Lower lobe of right lung (tissue), 2 donors: ENCODE measurements at places on chromosomes 11 and 22. TPM values are rescaled to one million over a fixed set of nuclear protein-coding genes. Genes with fewer than 3 reads are reported as not detected.
A peak's percentile ranks its signal among the peaks of the same experiment; 100 is the strongest.

Gene USH1C
- 0.30 TPM for total RNA-seq

Gene SLCO2B1
- total RNA-seq, result 332 TPM

Gene DDIAS
- 13.3 TPM for total RNA-seq

Gene MS4A6E
- total RNA-seq, result not detected

Gene RHOD
- total RNA-seq, result 12.2 TPM

Gene ANKK1
- total RNA-seq, result 0.41 TPM

Gene TAF1D
- 83.2 TPM for total RNA-seq

Gene KCNJ1
- 0.18 TPM for total RNA-seq

Gene MYEOV
- 1.2 TPM for total RNA-seq

GRCh38 chr11:45609337-45609736 is 56.1 kb downstream of the CHST1 start:
- H3K27ac ChIP-seq, result no peak overlapping the region
- H3K36me3 ChIP-seq, result no peaks in the 10 kb centered on the region
- no peak overlapping the region for H3K4me3 ChIP-seq
- H3K27me3 ChIP-seq, result peaks cover 6% of the 10 kb centered on the region
- no peak for DNase-seq

GRCh38 chr11:11309906-11310305 is 43.1 kb downstream of the CSNK2A3 start:
- DNase-seq, result no peak
- peaks cover 20% of the 10 kb centered on the region for H3K4me1 ChIP-seq
- H3K27me3 ChIP-seq, result no peaks in the 10 kb centered on the region
- H3K27ac ChIP-seq, result no peak overlapping the region
- peaks cover 4% of the 10 kb centered on the region for H3K36me3 ChIP-seq
- H3K4me3 ChIP-seq, result no peak overlapping the region

GRCh38 chr11:131841028-131841427 is 470.6 kb downstream of the NTM start:
- no peaks in the 10 kb centered on the region for H3K36me3 ChIP-seq
- no peaks in the 10 kb centered on the region for H3K27me3 ChIP-seq
- no peak for DNase-seq

DNA sequence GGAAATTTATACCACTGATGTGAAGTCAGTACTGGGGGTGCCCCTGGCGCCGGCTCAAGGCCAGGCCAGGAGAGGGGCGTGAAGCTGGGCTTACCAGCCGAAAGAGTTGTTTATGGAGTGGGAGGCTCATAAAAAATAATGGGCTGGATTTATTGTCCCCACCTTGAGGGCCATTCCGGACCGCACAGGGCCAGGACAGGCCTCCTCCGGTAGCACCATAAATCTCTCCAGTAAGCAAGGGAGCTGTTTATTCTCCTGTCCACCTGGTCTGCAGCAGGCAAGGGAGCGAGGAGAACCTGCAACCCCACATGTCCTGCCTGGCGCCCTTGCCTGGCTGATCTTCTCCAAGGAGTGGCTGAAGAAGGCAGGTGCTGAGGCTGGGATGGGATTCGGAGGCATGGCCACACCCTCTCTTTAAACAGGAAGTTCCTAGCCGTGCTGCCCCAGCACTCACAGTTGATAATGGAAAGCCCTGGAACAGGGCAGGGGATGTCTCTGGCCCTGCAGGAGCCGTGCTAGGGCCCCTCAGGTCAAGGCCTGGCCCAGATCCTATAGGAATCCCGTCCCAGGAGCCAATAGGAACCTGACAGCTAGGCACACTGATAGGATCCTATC is 65.1 kb downstream of the SCUBE1 start:
- no peak overlapping the region for H3K4me3 ChIP-seq
- no peaks in the 10 kb centered on the region for H3K27me3 ChIP-seq
- H3K4me1 ChIP-seq, result peaks cover under 1% of the 10 kb centered on the region
- H3K27ac ChIP-seq, result no peak overlapping the region

- no peaks in the 10 kb centered on the region for H3K36me3 ChIP-seq
- H3K4me3 ChIP-seq, result peak overlapping the region; percentile 87
- peaks cover 17% of the 10 kb centered on the region for H3K4me1 ChIP-seq
Measured at GRCh38 chr11:121291896-121292494, 576 bp upstream of the SC5D start.

DNA sequence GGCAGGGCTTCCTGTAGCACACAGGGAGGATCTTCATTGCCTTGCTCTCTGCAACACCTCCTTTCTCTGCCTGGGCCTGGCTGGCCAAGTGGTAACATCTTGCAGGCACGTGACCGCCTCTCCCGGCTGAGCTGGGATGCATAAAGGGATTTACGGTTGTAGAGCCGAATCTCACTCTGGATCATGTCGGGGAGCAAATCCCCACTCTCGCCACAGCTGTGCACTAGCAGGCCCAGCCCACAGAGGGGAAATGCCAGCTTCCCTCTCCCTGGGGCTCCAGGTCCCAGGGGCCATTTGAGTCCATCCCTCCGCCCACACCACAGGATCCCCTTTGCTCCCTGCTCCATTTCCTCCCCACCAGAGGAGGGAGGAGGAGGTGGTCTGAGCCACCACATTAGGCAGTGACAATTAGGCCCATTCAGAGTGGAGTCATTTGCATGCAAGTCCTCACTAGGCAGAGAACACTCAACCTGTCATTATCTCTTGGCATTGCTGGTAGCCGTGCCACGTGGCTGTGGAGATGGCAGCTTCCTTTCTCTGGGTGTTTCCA is 196.7 kb downstream of the DSCAML1 start:
- no peak for DNase-seq
- no peaks in the 10 kb centered on the region for H3K36me3 ChIP-seq
- peaks cover 8% of the 10 kb centered on the region for H3K27me3 ChIP-seq
- no peak overlapping the region for H3K27ac ChIP-seq

GRCh38 chr22:30998329-30998728 is 29.3 kb downstream of the TUG1 start:
- no peaks in the 10 kb centered on the region for H3K27me3 ChIP-seq
- no peak overlapping the region for H3K4me3 ChIP-seq
- H3K36me3 ChIP-seq, result no peaks in the 10 kb centered on the region
- H3K4me1 ChIP-seq, result no peaks in the 10 kb centered on the region
- no peak overlapping the region for H3K27ac ChIP-seq

DNA sequence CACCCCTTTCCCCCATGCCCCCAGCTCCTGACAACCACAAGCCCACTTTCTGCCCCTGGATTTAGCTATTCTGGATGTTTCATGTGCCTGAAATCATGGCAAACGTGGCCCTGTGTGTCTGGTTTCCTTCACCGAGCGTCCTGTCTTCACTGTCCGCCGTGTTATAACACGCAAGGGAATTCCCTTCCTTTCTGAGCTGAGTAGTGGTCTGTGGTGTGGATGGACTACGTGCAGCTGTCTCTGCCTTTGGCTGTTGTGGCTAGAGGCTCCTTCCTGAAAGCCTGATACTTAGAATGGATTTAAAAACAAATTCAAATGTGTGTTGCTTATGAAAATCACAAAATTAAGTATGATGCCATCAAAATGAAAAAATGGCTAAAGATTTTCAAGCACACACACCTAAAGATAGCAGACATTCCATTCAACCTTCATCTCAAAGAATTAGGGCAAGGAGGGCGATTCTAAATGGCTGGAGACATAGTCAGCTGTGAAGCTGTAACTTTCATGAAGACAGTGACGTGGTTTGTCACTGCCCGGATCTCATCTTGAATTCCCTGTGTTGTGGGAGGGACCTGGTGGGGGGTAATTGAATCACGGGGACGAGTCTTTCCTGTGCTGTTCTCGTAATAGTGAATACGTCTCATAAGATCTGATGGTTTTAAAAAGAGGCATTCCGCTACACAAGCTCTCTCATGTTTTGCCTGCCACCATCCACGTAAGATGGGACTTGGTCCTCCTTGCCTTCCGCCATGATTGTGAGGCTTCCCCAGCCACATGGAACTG is 30.5 kb downstream of the KCNQ1 start:
- no peaks in the 10 kb centered on the region for H3K27me3 ChIP-seq
- no peaks in the 10 kb centered on the region for H3K36me3 ChIP-seq
- H3K4me3 ChIP-seq, result no peak overlapping the region
- no peak overlapping the region for H3K27ac ChIP-seq

DNA sequence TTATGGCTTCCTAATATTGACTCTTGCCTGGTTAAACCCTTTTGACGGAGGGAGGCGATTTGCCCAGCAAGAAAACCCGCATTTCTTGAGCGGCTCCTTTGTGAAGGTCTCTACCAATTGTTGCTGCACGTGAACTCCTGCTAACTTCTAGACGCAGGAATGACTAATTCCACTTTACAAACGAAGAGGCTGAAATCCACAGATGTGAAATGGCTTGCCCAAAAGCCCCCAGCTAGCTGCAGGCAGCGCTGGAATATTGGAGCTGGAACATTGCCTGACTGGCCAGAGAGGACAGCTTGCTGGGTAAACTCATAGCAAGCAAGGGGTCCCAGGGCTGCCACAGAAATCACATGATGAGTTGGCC is 542 bp downstream of the GCAT start:
- no peaks in the 10 kb centered on the region for H3K36me3 ChIP-seq
- no peak for DNase-seq
- peaks cover 42% of the 10 kb centered on the region for H3K4me1 ChIP-seq
- peak overlapping the region; percentile 53 for H3K27ac ChIP-seq
- H3K27me3 ChIP-seq, result no peaks in the 10 kb centered on the region

- DNase-seq, result no peak
- no peak overlapping the region for H3K27ac ChIP-seq
- H3K27me3 ChIP-seq, result no peaks in the 10 kb centered on the region
- H3K36me3 ChIP-seq, result peaks cover 14% of the 10 kb centered on the region
- H3K4me3 ChIP-seq, result no peak overlapping the region
- H3K4me1 ChIP-seq, result no peaks in the 10 kb centered on the region
Measured at GRCh38 chr22:47020166-47020565, 257.7 kb downstream of the TBC1D22A start.

GRCh38 chr11:120893440-120894201 is 130.3 kb upstream of the TBCEL start:
- no peak for DNase-seq
- H3K27me3 ChIP-seq, result no peaks in the 10 kb centered on the region
- no peak overlapping the region for H3K4me3 ChIP-seq
- H3K27ac ChIP-seq, result no peak overlapping the region

GRCh38 chr11:110031171-110031570 is 62.0 kb upstream of the ZC3H12C start:
- no peak for DNase-seq
- H3K27ac ChIP-seq, result no peak overlapping the region
- H3K4me1 ChIP-seq, result no peaks in the 10 kb centered on the region
- H3K27me3 ChIP-seq, result no peaks in the 10 kb centered on the region
- H3K4me3 ChIP-seq, result no peak overlapping the region
- no peaks in the 10 kb centered on the region for H3K36me3 ChIP-seq

DNA sequence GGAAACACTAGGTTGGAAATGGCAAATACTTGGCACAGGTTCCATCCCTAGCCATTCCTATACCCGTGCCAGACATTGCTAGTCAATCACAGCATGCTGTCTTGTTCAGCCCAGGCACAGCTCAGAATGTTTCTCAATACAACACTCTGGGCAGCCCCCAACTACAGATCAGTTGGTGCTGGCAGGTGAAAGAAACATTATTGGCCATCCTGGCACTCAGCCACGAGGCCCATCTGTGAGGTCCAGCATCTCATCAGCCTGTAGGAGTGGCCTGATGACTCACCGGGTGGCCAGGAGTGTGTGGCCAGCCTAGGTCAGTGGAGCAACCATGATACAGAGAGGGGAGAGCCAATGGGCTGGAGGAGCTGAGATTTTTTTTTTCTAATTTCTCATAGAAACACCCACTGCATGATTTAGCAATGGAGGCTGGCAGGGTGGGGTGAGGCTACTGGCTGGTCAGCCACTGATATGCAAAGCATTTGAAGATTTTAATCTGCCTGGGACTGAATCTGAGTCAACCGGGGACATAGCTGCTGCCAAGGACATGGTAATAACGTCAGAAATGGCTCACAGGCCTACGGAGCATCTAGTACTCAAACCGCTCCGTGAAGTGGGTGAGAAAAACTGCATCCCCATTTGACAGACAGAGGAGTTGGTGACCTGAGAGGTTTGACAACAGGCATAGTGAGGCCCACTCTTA is 5.4 kb downstream of the MYO18B start:
- H3K27ac ChIP-seq, result no peak overlapping the region
- no peaks in the 10 kb centered on the region for H3K4me1 ChIP-seq
- no peak overlapping the region for H3K4me3 ChIP-seq
- no peaks in the 10 kb centered on the region for H3K36me3 ChIP-seq
- DNase-seq, result no peak

GRCh38 chr11:61293867-61294716 is 1.0 kb downstream of the VWCE start:
- peaks cover 10% of the 10 kb centered on the region for H3K36me3 ChIP-seq
- peak; percentile 55 for DNase-seq
- peaks cover 34% of the 10 kb centered on the region for H3K27me3 ChIP-seq
- no peak overlapping the region for H3K27ac ChIP-seq
- peaks cover 44% of the 10 kb centered on the region for H3K4me1 ChIP-seq
- peak overlapping the region; percentile 59 for H3K4me3 ChIP-seq

DNA sequence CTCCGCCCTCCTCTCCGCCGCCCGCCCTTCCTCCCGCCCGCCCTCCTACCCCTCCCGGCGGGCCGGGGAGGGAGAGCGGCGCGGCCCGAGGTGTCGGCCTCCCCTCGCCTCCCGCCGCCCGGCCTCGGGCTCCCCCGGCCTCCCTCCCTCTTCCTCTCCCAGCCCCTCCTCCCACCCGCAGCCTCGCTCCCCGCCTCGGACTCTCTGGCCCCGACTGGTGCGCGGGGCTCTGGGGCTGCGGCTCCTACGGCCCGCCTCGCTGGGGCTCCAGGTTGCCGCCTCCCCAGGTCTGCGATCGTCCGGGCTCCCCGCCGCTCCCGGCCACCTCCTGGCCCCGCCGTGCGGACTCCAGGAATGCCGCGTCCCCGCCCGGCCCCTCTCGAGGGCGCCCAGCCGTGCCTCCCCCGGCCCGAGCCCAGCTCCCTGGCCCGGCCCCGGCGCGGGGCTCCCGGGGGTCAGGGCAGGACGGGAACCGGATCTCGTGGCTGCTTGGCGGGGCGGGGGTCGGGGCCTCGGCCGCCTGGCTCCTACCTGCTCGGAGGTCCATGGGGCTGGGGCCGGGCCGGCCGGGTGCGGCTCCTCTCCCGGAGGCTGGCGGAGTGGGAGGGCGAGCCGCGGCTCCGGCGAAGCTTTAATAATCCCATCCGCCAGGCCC is at the start of gene CLCF1:
TSS of gene CLCF1 (minus strand) at position 606 of the 655 bp plus-strand sequence. CDS start at position 547, 59 bp downstream.
- H3K4me3 ChIP-seq, result peak within 1 kb of the TSS; percentile 71
- H3K4me1 ChIP-seq, result peaks cover 50% of the 10 kb centered on the region
- peak; percentile 81 for DNase-seq
- no peaks in the 10 kb centered on the region for H3K27me3 ChIP-seq
- H3K36me3 ChIP-seq, result no peaks in the 10 kb centered on the region

DNA sequence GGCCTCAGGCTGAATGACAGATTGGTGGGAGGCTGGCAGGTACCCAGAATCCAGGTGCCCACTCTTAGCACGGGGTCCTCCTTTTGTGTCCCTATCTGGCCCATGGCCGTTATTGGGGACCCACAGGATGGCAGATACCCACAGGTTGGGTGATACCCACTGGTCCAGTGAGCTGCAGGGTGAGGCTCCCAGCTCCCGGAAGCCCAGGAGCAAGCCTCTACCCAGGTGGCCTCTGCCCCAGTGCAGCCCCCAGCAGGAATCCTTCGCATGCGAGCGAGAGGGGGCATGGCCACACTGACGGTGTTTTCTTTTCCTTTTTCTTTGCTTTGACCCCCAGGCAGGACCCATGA is 116.1 kb downstream of the PHF21B start:
- H3K4me3 ChIP-seq, result no peak overlapping the region
- H3K27me3 ChIP-seq, result no peaks in the 10 kb centered on the region
- no peak overlapping the region for H3K27ac ChIP-seq
- H3K4me1 ChIP-seq, result no peaks in the 10 kb centered on the region

- DNase-seq, result no peak
- no peaks in the 10 kb centered on the region for H3K4me1 ChIP-seq
Measured at GRCh38 chr11:19499999-19500398, 212.6 kb upstream of the NAV2 start.
